Testis (tissue), 5 donors: ENCODE measurements at places on chromosomes 3 and 15. TPM values are rescaled to one million over a fixed set of nuclear protein-coding genes. Genes with fewer than 3 reads are reported as not detected.

DNA sequence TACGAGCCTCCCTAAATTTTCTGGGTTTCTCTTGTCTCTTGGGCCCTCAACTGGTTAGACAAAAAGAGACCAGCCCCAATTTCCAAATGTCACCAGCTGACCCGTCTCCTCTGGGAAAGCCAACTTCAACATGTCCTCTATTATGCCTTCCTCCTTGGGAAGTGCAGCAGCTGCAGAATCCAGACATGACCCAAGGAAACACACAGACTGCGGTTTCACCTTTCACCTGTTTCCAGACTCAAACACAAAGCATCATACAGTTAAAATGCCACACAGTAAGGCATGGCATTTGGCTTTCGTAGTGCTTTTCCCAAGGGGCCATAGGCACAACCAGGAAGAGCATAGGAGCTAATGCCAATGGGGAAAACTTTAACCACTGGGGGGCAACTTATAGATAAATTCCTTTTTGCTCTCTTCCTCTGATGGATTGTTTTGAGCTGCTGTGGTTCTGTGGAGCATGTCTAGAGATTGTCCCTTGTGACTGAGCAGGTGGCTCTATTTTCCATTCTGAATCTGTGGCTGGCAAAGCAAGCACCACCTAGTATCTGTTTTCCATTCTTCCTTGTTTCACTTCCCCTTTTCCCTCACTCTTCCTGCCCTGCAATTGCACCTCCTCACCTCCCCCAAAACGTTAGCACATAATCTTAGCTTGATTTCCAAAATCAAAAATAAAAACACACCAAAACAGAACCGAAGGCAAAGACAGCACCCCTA lies 49.3 kb downstream of the HHLA2 start:
- no peaks in the 10 kb centered on the region for H3K27me3 ChIP-seq
- H3K36me3 ChIP-seq = no peaks in the 10 kb centered on the region
- no peak overlapping the region for H3K27ac ChIP-seq
- H3K4me3 ChIP-seq = no peak overlapping the region
- no peaks in the 10 kb centered on the region for H3K4me1 ChIP-seq

GRCh38 chr15:69436951-69437350 lies 15.7 kb upstream of the RPLP1 start:
- no peak overlapping the region for H3K4me3 ChIP-seq
- DNase-seq = no peak
- no peak overlapping the region for H3K27ac ChIP-seq

DNA sequence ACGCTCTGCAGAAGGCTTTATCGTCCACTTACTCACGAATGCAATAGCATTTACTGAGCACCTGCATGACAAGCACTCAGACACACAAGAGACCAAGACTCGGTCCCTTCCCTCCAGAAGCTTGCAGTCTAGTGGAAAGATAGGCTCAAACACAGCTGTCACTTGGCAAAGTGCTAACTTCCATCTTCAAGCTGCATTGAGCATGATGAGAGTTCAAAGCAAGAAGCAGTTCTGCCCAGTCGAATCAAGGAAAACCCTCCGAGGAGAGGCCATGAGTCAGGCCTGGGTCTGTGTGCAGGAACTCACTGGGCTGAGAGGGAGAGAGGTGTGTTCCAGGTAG lies 51.5 kb downstream of the C3orf20 start:
- no peak overlapping the region for H3K27ac ChIP-seq
- H3K36me3 ChIP-seq = no peaks in the 10 kb centered on the region
- no peaks in the 10 kb centered on the region for H3K27me3 ChIP-seq
- no peaks in the 10 kb centered on the region for H3K4me1 ChIP-seq
- no peak overlapping the region for H3K4me3 ChIP-seq
- DNase-seq = no peak

DNA sequence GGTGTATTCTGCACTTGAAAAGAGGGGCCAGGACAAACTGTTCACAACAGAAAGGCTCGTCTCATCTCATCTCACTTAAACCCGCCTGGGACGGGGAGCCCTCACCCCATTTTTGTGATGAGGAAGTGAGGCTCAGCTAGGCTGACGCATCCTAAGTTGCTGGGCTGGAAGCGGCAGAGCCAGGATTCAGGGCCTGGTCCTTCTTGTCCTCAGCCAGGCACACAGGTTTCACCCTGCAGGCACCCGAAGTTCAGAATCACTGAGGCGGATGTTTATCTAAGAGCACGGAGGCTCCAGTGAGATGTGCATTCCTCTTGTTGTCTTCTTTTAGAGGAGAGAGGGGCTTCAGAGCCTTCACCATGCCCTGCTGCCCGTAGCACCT lies 51.1 kb upstream of the PLXNA1 start:
- no peaks in the 10 kb centered on the region for H3K36me3 ChIP-seq
- peaks cover 4% of the 10 kb centered on the region for H3K4me1 ChIP-seq
- H3K4me3 ChIP-seq = no peak overlapping the region

- no peak overlapping the region for H3K27ac ChIP-seq
- no peak overlapping the region for H3K4me3 ChIP-seq
- H3K4me1 ChIP-seq = no peaks in the 10 kb centered on the region
- no peaks in the 10 kb centered on the region for H3K36me3 ChIP-seq
Observed at GRCh38 chr3:33420966-33421365, 19.2 kb downstream of the UBP1 start.

- no peaks in the 10 kb centered on the region for H3K4me1 ChIP-seq
- no peak for DNase-seq
- H3K4me3 ChIP-seq = no peak overlapping the region
- no peaks in the 10 kb centered on the region for H3K36me3 ChIP-seq
- no peaks in the 10 kb centered on the region for H3K27me3 ChIP-seq
Observed at GRCh38 chr15:53811530-53811929, 52.1 kb upstream of the WDR72 start.

GRCh38 chr3:15535732-15536131 lies 14.2 kb upstream of the COLQ start:
- DNase-seq = no peak
- no peaks in the 10 kb centered on the region for H3K4me1 ChIP-seq
- no peaks in the 10 kb centered on the region for H3K36me3 ChIP-seq
- no peak overlapping the region for H3K27ac ChIP-seq
- no peaks in the 10 kb centered on the region for H3K27me3 ChIP-seq

DNA sequence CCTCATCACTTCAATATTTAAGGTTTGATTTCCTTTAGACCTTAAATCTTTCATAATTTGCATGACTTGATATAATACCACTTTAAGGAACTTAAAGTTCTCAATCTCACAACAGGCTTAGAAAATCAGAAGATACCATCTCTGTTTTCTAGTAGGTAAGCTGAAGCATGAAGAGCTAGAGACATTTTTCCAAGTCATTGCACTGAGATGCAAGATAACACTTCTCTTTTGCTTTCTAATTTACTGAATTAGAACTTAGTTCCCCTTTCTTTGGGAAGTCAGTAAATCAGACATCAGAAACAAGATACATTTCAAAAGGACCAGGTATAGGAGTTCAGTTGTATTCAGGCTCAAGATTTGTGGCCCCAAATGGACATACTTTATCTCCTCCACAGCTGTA lies 79.7 kb downstream of the DZIP3 start:
- no peaks in the 10 kb centered on the region for H3K4me1 ChIP-seq
- no peak overlapping the region for H3K27ac ChIP-seq
- DNase-seq = no peak
- H3K4me3 ChIP-seq = no peak overlapping the region
- H3K27me3 ChIP-seq = no peaks in the 10 kb centered on the region

GRCh38 chr3:13690636-13691035 lies 141.7 kb downstream of the FBLN2 start:
- no peaks in the 10 kb centered on the region for H3K4me1 ChIP-seq

DNA sequence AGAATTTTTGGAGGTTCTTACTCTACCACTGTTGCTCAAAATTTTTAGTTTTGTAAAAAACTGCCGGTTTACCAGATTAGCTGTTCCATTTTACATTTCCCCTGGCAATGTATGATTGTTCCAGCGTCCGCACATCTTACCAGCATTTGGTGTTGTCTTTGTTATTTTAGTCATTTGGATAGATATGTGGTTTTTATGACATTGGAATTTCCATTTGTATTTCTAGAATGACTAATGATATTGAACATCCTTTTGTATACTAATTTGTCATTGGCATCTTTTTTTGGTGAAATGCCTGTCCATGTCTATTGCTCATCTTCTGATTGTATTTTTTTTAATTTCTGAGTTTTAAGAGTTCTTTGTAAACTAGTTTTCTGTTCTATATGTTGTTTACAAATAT lies 28.5 kb downstream of the LRRC28 start:
- H3K36me3 ChIP-seq = no peaks in the 10 kb centered on the region
- H3K27me3 ChIP-seq = no peaks in the 10 kb centered on the region
- DNase-seq = no peak
- H3K27ac ChIP-seq = no peak overlapping the region
- H3K4me1 ChIP-seq = no peaks in the 10 kb centered on the region

DNA sequence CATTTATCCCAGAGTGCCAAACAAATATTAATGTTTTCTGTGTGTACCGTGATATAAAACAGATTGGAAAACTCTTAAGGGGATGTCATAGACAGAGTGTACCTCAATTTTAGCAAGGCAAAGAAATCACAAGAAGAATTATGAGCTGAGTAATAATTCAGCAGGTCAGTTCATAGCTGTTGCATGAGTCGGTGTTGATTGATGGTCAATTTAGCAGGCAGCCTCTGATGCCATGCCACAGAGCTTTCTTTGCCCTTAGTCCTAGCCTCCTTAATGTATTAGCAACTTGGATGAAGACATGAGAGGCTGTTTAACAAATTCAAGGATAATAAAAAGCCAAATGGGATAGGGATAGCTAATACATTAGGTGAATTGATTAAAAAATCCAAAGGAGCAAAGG lies 6.8 kb downstream of the SLC35A5 start:
- no peaks in the 10 kb centered on the region for H3K4me1 ChIP-seq
- no peak overlapping the region for H3K4me3 ChIP-seq
- no peaks in the 10 kb centered on the region for H3K27me3 ChIP-seq
- H3K27ac ChIP-seq = no peak overlapping the region
- no peaks in the 10 kb centered on the region for H3K36me3 ChIP-seq

DNA sequence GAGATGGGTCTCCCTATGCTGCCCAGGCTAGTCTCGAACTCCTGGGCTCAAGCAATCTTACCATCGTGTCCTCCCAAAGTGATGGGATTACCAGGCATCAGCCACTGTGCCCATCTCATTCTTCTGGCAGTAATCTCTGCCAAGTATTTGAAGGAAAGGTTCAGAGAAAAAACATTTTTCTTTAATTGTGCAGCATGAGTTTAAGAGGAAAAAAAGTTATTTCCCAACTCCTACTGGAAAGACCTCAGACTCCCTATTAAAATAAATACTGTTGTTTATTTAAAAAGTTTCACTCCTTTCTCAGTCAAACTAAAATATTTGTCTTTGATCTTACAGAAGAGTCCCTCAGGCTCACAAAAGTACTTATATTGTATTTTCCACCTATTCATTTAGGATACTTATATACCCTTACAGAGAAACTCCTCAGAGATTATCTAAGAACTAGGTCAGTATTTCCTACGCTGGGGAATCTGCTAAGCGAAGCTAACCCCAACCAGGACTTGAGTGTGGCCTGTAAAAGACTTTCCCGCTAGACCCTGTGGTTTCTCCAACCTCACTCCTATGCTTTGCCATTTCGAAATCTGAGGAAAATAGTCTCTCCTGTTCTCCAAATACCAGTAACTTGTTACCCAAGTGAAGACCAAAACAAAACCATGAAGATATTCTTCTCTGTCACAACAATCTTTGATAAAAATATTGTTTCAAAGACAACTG lies 28.7 kb downstream of the WWTR1 start:
- no peaks in the 10 kb centered on the region for H3K36me3 ChIP-seq
- no peak for DNase-seq
- no peak overlapping the region for H3K27ac ChIP-seq
- no peak overlapping the region for H3K4me3 ChIP-seq

- H3K36me3 ChIP-seq = no peaks in the 10 kb centered on the region
- H3K27ac ChIP-seq = no peak overlapping the region
- no peaks in the 10 kb centered on the region for H3K4me1 ChIP-seq
Observed at GRCh38 chr3:139173372-139174108, 128.8 kb upstream of the PRR23C start.

GRCh38 chr3:157111518-157111917 lies 48.4 kb downstream of the CCNL1 start:
- H3K36me3 ChIP-seq = no peaks in the 10 kb centered on the region
- no peaks in the 10 kb centered on the region for H3K27me3 ChIP-seq
- no peak overlapping the region for H3K4me3 ChIP-seq
- H3K27ac ChIP-seq = no peak overlapping the region

- H3K27ac ChIP-seq = no peak overlapping the region
- H3K4me1 ChIP-seq = no peaks in the 10 kb centered on the region
- no peaks in the 10 kb centered on the region for H3K27me3 ChIP-seq
- H3K4me3 ChIP-seq = no peak overlapping the region
- no peak for DNase-seq
Observed at GRCh38 chr3:14235912-14236295, 57.3 kb downstream of the LSM3 start.

DNA sequence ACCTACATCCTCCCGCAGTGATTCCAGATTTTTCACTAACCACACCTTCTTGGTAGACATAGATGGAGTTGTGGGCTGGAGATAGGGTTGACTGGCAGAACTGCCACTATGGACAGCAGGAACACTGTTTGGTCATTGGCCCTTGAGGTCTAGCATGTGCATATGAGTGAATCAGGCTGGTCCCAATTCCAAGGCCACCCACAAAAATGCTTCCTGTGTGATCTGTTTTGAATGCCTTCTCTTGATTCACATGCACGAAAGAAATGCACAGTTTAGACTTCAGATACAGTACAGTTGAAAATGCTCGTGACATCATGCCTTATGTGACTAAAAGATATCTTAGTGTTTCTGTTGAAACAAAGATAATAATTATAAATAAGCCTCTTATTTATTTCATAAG lies 285.8 kb upstream of the SEMA6D start:
- H3K27me3 ChIP-seq = no peaks in the 10 kb centered on the region
- no peaks in the 10 kb centered on the region for H3K4me1 ChIP-seq
- no peak overlapping the region for H3K27ac ChIP-seq
- H3K36me3 ChIP-seq = no peaks in the 10 kb centered on the region
- DNase-seq = no peak

DNA sequence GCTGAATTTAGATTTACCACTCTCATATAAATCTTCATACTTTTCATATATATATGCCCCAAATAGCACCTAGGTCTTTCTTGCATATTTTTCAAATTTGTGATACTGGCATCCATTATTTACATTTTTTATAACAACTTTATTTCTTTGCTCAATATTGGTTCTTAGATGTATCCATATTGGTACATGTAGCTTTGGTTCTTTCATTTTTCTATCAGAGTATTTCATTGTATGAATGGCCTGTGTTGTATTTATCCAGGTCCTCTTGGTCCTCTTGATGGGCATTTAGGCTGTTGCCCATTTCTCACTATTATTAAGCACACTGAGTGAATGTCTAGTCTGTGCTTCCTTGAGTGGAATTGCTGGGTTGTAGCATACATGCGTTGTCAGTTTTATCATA lies 8.4 kb downstream of the SLC6A11 start:
- H3K27me3 ChIP-seq = no peaks in the 10 kb centered on the region
- H3K4me1 ChIP-seq = no peaks in the 10 kb centered on the region
- DNase-seq = no peak
- no peaks in the 10 kb centered on the region for H3K36me3 ChIP-seq

The INTS14 gene
- total RNA-seq = 71.0 TPM

The GPR62 gene
- 0.39 TPM for total RNA-seq

The TMCO5A gene
- total RNA-seq = 129 TPM

The ITGB5 gene
- total RNA-seq = 76.9 TPM
